Glomerular endothelial cell (primary cell): ENCODE measurements at places on chromosomes 5 and 9. TPM values are rescaled to one million over a fixed set of nuclear protein-coding genes. Genes with fewer than 3 reads are reported as not detected.

DNA sequence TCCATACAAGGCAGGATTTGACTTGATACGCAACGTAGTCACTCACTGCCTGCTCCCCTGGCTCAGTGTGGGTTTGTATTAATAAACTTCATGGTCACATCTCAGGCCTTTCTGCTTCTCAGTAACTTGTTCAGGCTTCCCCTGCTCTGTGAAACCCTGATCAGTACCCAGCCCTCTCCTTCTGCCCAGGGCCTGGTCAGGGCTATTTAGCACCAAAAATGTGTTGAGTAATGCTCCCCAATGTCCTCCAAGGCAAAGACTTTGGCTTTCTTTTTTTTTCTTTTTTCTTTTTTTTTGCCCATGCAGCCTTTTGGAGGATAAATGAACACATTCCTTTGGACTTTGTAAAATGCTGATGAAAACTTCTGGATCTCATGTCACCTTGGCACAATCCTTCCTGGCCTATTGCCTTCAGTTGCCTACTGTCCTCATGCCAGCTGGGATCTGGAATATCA lies 399.2 kb upstream of the KLF4 start:
- no peak for DNase-seq

DNA sequence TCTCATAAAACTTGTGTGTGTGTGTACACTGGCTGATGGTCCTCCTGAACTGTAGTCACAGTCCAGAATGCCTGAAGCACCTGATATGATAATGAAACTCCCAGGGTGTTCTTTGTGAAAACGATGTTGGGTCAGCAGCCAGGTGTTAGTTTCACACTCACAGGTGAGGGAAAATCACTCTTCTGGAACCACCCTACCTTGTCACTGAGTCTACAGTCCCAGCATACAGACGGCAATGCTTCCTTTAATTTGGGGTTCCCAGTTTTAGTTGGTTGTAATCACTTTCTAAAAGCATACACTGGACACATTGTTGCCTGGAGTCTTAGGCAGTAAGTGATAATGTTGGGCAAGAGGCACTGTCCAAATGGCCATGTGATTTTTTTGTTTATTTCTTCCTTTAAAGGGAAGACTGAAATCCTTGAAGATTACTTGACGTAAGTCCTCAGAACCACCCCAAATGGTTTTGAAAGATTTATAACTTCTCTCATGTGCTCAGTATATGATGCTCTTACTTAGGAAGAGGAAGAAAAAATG lies 18.2 kb upstream of the MGAT1 start:
- DNase-seq: no peak

Gene SLC22A5
- total RNA-seq: 2.6 and 4.4 TPM in 2 replicates

DNA sequence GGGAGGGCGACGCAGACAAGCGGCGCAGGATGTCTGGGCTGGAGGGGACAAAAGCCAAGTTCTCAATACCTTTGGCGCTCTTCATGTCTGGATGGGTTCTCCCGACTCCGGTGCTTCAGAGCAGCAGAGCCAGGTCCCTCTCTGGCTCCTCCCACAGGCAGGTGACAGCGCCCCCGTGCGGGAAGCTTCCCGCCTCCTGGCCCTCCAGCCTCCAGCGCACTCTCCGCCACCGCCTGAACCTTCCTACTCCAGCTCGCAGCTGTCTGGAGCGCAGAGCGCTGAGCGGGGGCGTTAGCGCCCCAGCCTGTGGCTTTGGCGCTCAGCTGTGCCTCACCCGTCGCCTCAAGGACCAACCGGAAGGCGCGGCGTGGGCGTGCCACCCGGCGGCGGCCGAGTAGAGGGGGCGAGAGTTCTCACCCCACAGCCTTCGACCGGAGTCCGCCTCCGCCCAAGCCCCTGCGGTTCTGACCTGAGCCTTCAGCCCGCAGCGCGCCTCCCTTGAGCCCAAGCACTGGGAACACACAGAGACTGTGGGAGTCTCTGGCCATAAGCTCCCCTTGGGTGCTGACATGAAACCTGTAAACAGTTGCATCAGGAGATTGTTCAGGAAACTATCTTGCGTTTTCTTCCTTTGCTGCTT lies at the start of gene SLCO4C1:
Gene SLCO4C1, minus strand, starts transcription at position 107 of the 640 bp plus-strand sequence. Its CDS starts 22 bp downstream, at position 85.
- DNase-seq: no peak

Gene PCDHB16
- total RNA-seq: 0.05 and 1.1 TPM in 2 replicates

GRCh38 chr9:108108852-108109448 lies 619.4 kb upstream of the KLF4 start:
- DNase-seq: no peak

GRCh38 chr9:129826344-129826743 lies 2.4 kb upstream of the TOR1A start:
- no peak for DNase-seq

DNA sequence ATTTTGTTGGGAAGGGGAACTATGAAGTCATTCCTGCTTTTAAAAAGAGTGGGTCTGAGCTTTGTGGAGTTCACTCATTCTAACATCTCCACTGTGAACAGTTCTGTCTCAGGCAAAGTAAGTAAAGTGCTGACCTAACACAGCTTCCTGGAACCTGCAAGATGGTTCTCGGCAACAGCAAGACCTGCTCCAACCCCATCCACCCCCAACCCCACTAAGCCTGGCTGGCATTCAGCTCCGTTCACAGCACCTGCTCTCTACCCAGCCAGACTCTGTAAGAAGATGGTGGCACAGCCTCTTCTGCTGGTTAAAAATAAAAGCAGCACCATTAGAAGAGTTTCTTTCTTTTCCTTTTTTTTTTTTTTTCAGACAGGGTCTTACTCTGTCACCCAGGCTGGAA lies 42.0 kb downstream of the EPB41L4B start:
- DNase-seq: no peak

- DNase-seq: no peak
Observed at GRCh38 chr9:124290053-124290591, 32.4 kb downstream of the NEK6 start.
